ENCODE measurements at places on chromosomes 4 and X. TPM values are rescaled to one million over a fixed set of nuclear protein-coding genes. Genes with fewer than 3 reads are reported as not detected.

The LONRF3 gene
- 0.21 TPM for total RNA-seq

The TRAM1L1 gene
- total RNA-seq = 0.48 TPM

The TEX11 gene
- not detected for total RNA-seq

The NAT8L gene
- not detected for total RNA-seq

The ERAS gene
- not detected for total RNA-seq

The SHROOM2 gene
- total RNA-seq = 4.6 TPM

The PASD1 gene
- total RNA-seq = not detected

The SATL1 gene
- total RNA-seq = not detected

The POU4F2 gene
- not detected for total RNA-seq

The TRPC3 gene
- total RNA-seq = not detected

The ARMCX6 gene
- 21.0 TPM for total RNA-seq

The FGFR3 gene
- 118 TPM for total RNA-seq

The ARHGAP36 gene
- not detected for total RNA-seq

The COL4A6 gene
- 26.9 TPM for total RNA-seq

The GAGE12D gene
- not detected for total RNA-seq

The PDLIM3 gene
- total RNA-seq = 4.3 TPM

The ABCG2 gene
- total RNA-seq = 0.96 TPM

The ELF4 gene
- 17.8 TPM for total RNA-seq

The CTAG1A gene
- total RNA-seq = not detected

The TENM3 gene
- 1.5 TPM for total RNA-seq

The KCNE5 gene
- not detected for total RNA-seq

The F8A2 gene
- total RNA-seq = 0.96 TPM

The TCEAL7 gene
- total RNA-seq = 4.0 TPM

The OPRPN gene
- total RNA-seq = not detected

The GIMD1 gene
- total RNA-seq = not detected

The NXF2 gene
- not detected for total RNA-seq

The RIPPLY1 gene
- total RNA-seq = not detected

The PARM1 gene
- 0.21 TPM for total RNA-seq

Measured in tracheal epithelial cell (primary cell).